Memory B cell (primary cell): ENCODE measurements at places on chromosomes 6 and 20.

GRCh38 chr6:456358-456867 is 64.9 kb downstream of the IRF4 start:
- no peak for DNase-seq

GRCh38 chr20:56833427-56833826 is 204.3 kb downstream of the TFAP2C start:
- DNase-seq = no peak

GRCh38 chr6:144185133-144185836 is 35.0 kb downstream of the STX11 start:
- DNase-seq = no peak

DNA sequence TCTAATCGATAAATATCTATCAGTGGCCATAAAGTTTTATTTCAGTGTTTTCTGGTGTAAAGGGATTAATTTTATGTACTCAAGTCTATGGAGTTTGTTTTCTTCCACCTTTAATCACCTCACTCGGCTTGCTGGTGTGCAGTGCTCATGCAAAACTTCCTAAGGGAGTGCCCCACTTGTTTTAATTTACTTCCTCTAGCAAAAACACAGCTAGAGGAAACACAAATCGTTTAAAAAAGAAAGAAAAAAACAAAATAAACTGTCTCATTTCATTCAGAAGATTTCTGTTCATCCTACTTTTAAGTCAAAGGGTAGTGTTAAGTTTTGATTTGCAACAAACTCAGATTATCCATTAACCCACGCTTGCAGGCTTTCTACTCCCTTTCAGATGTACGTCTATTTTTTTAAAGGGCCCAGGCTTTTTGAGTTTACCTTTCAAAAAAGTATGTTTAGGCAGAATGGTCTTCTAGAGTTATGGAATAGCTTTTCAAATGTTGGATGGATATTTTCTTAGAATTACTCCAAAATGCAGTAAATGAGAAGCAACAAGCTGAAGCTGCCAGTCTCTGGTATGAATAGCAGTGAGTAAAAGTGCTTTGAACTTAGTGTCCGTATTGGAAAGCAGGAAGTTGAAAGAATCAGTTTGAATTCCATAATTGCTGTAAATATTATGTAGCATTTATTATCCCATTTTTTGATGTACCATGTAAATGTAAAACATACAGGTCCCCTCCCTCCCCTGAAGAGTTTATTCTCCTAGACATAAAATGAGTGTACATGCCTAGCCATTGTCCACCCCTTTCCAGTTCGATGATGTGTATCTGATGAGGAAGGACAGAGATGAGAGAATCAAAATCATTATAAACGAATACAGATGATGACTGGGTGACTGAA is 113.3 kb downstream of the SLC16A10 start:
- no peak for DNase-seq

DNA sequence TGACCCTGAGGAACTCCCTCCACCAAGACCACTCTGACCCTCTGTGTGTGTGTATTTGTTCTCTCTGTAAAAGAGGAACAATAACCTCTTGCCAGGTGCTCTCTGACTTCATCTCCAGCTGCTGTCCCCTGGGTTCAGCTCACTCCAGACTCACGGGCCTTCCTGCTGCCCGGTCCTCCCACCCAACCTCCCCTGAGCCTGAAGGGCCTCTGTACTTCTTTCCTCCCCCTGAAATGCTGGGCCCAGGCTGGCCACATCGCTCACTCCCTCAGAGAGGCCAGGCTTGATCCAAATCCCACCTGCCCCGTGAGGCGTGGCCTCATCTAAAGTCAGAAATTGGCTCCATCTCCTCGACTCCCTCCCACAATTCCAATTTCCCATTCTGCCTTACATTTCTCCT is 202.4 kb downstream of the PRKN start:
- no peak for DNase-seq

GRCh38 chr20:49590163-49591017 is 22.5 kb upstream of the PTGIS start:
- DNase-seq = no peak

DNA sequence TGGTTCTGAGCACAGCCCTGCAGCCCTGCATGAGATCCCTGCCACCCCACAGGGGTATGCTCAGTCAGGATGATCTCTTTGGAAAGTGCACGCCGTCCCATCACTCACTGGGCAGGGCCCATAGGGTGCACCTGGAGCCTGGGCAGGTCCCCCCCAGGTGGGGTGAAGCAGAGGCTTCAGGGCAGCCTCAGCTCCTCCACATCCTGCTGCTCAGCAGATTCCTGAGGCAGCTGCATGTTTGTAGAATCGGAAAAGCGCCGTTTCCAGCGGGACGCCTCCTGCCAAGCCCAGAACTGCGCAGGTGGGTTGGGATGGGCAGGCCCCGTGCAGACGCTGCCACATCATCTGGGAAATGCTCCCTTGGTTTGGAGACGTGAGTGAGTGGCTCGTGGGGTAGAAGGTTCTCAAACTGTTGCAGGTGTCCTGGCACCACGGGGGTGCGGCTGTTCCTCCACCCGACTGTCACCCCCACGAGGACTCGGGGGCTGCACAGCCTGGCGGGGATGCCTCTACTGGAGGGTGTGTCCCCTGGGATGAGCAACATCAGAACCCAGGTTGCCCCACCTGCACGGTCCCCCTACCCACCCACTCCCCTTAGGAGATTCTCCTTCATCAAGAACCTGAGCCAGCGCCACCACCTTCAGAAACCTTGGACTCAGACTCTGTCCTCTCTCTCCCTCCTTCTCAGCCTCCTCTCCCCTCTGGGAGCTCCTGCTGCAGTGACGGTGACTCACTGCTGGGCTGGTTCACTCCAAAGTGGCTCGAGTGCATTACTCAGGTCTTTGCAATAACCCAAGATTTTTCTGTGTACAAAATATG is 334.1 kb downstream of the TAF4 start:
- DNase-seq = no peak

- DNase-seq = no peak
Observed at GRCh38 chr6:12324099-12324498, 33.9 kb downstream of the EDN1 start.

DNA sequence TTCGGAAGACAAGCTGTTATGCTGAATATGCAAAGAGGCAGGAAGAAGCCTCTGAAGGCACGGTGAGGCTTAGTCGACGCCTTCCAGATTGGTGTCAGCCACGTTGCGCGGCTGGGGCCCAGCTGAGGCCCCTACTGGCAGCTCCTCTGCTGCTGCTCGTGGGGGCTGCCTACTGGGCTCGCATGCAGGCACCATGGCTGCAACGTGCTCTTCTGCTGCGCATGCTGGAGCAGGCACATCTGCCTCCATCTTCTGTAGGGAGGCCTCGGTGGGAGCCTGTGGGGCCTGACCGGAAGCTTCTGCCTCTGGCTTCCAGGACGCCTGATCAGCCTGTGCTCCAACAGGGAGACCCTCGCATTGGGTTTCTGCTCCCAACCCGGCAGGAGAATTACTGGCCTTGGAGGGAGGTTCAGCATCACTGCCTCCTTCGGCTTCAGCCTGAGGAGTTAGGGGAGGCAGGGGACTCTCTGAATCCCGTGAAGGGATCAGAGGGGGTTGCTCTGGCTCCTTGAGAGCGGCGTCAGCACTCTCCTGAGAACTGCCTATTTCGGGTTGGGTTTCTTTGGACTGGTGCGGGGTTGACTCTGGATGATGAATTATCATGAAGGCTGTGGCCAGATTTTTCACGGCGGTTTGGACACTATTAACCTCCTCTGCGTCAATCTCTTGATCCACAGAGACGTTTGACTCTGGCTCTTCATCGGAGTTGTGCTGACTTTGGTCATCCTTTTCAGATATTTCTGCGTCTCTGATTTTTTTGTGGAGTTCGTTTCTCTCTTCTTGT is 49.1 kb downstream of the TXLNB start:
- DNase-seq = no peak

DNA sequence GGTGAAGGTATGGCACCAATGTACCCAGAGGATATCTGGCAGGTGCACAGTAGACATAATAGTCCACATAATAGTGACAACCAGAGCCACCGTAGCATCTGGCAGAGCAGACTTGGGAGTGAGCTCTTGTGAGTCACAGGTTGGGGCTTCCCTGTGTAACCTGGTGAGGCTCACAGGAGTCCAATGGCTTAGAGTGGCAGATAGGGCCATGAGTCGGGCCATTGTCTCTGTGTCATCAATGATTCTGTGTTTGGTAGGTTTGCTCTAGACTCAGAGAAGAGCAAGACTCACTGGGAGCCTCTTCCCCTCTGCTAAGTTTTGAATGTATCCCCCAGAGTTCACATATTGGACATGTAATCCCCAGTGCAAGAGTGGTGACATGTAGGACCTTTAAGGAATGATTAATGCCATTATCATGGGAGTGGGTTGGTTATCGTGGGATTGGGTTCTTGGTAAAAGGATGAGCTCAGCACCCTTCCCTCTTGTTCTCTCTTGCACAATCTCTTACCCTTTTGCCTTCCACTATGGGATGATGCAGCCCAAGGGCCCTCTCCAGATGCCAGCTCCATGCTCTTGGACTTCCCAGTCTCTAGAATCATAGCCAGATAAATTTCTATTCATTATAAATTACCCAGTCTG is 22.6 kb upstream of the SIRPA start:
- DNase-seq = no peak

- DNase-seq = no peak
Observed at GRCh38 chr20:38108986-38109541, 56.0 kb downstream of the TGM2 start.

DNA sequence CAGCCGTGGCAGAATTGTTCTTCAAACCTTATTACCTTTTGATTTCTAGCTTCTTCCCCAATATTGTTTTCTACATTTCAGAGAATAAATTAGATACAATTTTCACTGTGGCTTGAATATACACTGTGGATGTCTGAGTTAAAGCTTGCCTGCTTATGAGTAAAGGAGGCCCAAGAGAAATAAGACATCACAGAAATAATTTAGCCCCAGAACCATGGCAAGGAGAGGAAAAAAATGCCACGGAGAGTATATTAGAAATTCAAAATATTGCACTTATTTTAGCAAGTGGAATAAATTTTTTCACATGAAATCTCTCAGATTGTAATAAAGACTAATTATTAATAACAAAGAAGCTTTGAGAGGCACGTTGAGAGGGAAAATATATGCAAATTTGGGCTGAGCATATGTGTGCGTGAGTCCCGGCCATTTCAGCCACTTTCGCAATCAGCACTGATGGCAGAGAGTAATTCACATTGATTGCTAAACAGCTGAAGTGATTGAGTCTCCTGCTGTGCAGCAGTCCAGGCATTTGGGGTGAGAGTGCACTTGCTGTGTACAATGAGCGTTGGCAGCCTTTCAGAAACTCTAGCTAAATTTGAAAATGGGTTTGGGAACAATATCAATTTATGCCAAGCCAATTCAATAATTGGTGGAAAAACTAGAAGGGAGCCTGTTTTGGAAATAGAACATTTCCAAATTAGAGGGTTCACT is 596.0 kb downstream of the EPM2A start:
- no peak for DNase-seq

DNA sequence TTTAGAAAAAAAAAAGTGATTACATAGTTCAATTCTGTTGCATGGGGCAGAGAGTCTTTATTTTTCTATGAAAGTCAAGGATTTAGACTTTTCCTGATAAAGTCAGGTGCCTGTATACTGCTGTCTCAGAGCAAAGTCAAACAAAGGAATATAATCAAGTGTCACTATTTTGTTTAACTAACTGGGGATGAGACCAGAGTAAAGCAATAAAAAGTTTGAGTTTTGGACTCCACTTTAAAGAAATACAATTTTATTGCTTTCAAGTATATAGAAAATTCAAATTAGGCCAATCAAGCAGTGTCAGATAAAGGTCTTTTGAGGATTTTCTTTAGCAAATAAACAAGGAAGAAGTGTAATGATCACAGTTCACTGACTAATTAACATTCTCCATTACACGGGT is 48.7 kb upstream of the MYLIP start:
- no peak for DNase-seq

- no peak for DNase-seq
Observed at GRCh38 chr6:158758451-158758860, 60.7 kb downstream of the EZR start.

GRCh38 chr6:122998403-122998975 is 2.5 kb downstream of the CLVS2 start:
- DNase-seq = no peak

- no peak for DNase-seq
Observed at GRCh38 chr20:32404017-32404416, 45.9 kb downstream of the ASXL1 start.

GRCh38 chr20:10501402-10501801 is 66.3 kb downstream of the SLX4IP start:
- DNase-seq = no peak

DNA sequence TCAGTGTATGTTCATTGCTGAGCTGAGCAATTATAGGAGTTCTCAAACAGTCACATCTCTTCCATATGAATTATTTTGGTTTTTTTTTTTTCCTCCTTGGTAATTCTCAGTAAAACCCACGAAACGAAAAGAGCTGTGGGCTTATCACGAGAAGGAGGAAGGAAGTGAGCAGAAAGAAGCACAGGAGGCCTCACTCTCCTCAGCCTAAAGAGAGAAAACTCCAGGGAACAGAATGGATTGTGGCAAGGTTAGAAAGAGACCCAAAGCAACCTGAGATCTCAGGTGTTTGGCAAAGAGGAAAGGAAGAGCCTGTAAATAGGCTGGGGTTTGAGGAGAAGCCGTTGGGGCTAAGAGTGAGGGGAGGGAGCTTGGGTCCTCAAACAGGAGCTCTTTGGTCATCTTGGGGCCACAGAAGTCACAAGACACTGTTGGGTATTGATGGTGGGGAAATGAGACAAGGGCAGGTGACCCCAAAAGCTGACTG is 67.8 kb upstream of the CITED2 start:
- no peak for DNase-seq

GRCh38 chr6:156697225-156697830 is 79.8 kb upstream of the ARID1B start:
- no peak for DNase-seq

GRCh38 chr6:47132724-47133123 is 90.6 kb upstream of the ADGRF1 start:
- DNase-seq = no peak
